ENCODE measurements at places on chromosomes 7 and 10.

DNA sequence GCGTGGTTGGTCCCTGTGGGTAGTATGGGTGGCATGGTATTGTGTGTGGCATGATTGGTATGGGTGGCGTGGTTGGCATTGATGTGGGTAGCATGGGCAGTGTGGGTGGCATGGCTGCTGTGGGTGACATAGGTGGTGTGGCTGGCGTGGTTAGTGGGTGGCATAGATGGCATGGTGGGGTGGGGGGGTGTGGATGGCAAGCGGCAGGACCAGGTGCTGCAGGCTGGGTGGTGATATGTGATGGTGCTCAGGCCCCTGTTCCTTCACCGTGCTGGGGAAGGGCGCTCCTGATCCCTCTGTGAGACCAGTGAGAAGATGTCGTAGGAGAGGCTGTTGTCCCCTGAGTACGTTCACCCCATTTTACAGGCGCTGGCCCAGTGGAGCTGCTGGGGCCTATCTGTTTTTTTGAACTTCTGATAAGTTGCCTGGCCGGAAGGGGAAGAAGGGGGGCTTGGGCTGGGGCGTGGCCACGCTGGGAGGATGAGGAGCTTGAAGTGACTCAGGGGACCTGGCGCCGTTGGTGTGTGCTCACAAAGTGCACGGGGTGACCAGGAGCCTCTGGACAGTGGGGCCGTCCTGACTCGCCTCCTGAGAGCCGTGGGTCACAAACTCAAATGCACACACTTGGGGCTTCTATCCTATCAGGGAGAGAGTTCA lies 17.5 kb downstream of the INPP5A start:
- no peak for DNase-seq

DNA sequence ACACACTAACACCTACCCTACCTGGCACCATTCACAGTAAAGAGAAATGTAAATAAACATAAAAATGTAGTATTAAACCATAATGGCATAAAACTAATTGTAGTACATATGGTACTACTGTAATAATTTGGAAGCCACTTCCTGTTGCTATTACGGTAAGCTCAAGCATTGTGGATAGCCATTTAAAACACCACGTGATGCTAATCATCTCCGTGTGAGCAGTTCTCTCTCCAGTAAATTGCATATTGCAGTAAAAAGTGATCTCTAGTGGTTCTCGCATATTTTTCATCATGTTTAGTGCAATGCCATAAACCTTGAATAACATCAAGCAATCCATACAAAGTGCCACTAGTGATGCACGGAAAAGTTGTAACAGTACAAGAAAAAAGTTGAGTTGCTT lies 75.4 kb downstream of the CFTR start:
- no peak for DNase-seq

- peak; percentile 65 for DNase-seq
Observed at GRCh38 chr10:84715911-84716310, 387.5 kb downstream of the CCSER2 start.

GRCh38 chr10:97607095-97607636 lies 17.6 kb downstream of the C10orf62 start:
- no peak for DNase-seq

DNA sequence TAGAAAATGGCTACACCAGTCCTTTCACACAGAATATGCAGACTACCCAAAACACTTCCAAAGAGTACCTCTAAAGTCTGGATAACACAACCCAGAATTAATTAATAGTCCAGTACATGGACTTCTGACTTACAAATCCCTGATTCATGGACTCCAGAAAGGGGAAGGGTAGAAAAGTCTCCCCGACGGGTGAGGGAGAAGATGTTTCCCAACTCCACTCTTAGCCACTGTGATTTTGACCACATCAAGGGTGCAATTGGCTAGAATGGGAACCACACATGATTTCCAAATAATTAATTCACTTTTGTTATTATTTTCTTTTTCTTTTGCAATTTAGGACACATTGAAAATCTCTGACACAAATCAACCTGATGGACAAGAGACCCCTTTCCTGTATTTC lies 1.4 kb downstream of the TMEM130 start:
- DNase-seq: no peak

Data from HT-29 (cell line).